NCI-H510A treated with DMSO at 0.1 percent for 48 hours (cell line): ENCODE measurements at places on chromosomes 7 and 10.

DNA sequence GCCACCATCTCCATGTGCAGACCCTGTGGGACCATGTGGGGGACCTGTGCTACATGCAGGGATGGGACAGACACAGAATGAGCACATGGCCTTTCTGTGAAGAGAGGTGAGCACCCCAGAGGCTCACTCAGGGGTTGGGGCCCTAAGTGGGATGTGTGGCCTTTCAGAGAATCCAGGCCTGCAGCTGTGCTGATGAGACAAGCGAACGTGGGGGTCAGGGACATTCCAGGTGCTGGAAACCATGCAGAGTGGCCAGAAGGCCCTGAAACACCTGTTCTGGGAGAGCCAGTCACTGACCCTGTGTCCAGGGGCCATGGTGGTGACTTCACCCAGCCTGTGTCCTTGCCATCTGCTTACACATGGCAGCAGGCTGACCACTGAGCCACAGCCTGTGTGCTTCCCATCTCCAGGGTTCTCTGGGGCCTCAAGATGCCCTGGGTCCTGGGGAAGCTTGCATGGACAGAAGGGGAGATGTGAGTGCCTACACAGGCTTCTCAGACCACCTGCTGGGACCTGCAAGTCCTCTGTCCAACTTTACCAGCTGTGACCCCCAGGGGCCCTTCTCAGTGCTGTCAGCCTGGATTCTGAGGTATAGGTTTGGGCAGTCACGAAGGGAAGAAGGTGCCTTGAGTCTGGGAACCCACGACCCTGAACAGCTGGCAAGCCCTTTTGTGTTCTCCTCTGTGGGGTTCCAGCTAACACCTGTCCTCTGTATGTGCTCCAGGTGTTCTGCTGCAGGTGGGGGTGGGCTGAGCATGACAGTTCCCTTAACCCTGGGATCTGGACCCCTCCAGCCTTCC lies 17.6 kb downstream of the RAMP3 start:
- DNase-seq: no peak

GRCh38 chr10:108409306-108409705 lies 1244.8 kb upstream of the SORCS1 start:
- no peak for DNase-seq

DNA sequence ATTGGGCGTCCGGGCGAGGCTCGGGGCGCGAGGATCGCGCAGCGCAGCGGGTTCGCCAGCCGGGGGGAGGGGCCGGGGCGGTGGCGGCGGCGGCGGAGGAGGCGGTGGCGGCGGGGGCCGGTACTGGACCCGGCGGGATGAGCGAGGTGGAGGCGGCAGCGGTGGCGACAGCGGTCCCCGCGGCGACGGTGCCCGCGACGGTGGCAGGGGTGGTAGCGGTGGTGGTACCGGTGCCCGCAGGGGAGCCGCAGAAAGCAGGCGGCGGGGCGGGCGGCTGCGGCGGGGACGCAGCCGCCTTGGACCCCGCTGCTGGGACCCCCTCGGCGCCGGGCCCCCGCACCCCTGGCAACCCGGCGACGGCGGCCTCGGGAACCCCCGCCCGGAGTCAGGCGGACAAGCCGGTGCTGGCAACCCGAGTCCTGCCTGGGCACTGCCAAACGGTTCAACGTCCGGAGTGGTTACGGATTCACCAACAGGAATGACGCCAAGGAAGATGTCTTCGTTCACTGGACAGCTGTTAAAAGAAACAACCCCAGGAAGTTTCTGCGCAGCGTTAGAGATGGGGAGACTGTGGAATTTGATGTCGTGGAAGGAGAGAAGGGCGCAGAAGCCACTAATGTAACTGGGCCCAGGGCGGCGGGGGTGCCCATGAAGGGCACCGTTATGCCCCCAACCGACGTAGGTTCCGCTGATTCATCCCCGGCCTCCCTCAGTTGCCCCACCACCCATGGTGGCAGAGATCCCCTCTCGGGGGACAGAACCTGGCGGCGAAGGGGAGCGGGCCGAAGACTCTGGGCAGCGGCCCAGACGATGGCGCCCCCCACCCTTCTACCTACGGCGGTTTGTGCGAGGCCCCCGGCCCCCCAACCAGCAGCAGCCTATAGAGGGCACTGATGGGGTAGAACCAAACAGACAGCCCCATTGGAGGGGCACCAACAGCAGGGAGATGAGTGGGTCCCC lies 100.3 kb upstream of the CPXM2 start:
- no peak for DNase-seq

GRCh38 chr7:43764039-43764761 lies 5.7 kb downstream of the BLVRA start:
- peak; percentile 46 for DNase-seq

- no peak for DNase-seq
These were observed 290.9 kb downstream of the DNAJB9 start for GRCh38 chr7:108860615-108861014.

- DNase-seq: no peak
These were observed 148.4 kb upstream of the FAM20C start for GRCh38 chr7:43791-44540.
